Right lobe of liver (tissue), 6 donors: ENCODE measurements at places on chromosomes 11 and 22. TPM values are rescaled to one million over a fixed set of nuclear protein-coding genes. Genes with fewer than 3 reads are reported as not detected.

The DEPDC7 gene
- total RNA-seq, result 18.4 TPM

- DNase-seq, result peak; percentile 88
Observed at GRCh38 chr11:70128435-70128906, 50.4 kb downstream of the ANO1 start.

- peak; percentile 26 for DNase-seq
Observed at GRCh38 chr11:1156506-1157340, 1.0 kb upstream of the MUC5AC start.

- no peak for DNase-seq
Observed at GRCh38 chr11:16356761-16357393, 531 bp upstream of the SOX6 start.

DNA sequence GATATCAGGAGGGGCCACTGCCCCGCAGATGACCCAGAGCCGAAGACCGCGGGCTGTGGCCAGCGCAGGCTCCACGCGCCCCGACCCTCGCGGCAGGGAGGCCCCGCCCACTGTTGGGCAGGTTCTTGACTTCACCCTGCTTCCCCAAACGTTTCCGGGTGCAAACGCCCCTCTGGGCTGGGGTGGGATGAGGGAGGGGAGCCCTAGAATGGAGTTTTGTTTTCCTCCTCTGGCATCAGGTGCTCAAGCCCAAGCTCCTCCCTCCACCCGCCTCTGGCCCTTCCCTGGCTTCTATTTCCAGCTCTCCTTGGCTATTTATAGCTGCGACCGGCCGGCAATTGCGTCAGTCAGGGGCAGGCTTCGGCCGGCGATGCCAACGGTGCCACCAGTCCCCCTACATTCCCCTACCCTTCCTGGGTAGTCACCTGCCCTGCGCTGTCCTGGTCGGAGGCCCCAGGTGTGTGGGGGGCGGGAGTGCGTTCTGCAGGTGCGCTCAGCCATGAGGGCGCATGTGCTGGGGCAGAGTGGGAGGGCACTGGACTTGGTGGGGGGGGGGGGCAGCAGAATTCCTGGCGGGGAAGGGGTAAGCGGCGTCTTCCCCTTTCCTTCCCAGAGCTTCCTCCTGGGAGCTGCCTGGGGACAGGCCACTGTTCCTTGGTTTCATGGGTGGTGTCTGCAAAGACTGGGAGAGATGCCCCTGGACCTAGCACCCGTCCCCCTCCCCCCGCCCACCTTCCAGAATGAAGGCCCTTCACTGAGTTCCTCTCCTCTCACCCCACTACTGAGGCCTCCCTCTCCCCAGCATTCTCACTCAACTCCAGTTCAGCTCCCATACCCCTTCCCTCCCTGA, 23.6 kb downstream of the DUSP8 start:
- peak; percentile 80 for DNase-seq

The VWCE gene
- total RNA-seq, result 14.3 TPM

- DNase-seq, result no peak
Observed at GRCh38 chr11:33177676-33178336, 16.5 kb upstream of the CSTF3 start.

- DNase-seq, result no peak
Observed at GRCh38 chr11:27357250-27357649, 5.8 kb downstream of the CCDC34 start.

GRCh38 chr11:68470304-68470811, 9.8 kb downstream of the PPP6R3 start:
- no peak for DNase-seq

DNA sequence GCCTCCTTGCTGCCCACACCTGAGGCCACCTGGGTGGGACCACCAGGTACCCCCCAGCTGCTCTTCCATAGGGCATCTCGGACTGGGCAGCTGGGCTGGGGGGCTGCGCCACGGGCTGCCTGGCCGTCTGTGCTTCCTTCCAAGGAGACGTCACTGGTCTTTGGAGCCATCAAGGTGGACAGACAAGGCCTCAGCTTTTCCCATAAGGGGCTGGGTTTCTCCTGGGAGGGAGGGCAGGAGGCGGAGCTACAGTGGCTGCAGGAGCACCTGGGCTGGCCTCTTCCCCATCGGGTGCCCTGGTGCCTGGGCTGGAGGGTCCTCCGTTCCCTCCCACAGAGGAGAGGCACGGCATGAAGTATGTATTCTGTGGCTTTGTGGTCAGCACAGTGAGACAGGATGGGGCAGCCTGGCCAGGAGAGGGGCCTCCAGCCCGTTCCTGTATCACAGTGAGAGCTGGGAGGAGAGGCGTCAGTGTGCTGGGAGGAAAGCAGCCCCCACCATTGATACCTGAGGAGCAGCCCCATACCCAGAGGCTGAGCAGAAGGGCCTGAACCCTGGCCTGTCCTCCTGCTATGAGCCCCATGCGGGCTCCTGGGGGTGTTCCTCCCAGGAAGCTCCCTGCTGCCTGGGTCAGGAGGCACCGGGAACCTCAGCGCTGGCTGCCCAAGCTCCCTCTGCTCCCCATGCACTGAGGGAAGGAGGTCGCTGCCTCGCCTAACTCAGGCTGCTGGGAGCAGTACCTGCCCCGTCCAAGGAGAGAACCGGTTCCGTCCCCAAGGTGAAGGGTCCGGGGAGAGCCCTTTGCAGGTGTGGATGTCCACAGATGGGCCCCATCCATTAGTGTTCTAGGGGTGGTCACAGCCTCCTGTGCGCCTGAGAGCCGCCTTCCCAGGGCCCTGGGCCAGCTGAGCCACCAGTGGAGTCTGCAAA, 1075.0 kb downstream of the BRD1 start:
- DNase-seq, result no peak
